ENCODE measurements at places on chromosomes 16 and 17. TPM values are rescaled to one million over a fixed set of nuclear protein-coding genes. Genes with fewer than 3 reads are reported as not detected.

DNA sequence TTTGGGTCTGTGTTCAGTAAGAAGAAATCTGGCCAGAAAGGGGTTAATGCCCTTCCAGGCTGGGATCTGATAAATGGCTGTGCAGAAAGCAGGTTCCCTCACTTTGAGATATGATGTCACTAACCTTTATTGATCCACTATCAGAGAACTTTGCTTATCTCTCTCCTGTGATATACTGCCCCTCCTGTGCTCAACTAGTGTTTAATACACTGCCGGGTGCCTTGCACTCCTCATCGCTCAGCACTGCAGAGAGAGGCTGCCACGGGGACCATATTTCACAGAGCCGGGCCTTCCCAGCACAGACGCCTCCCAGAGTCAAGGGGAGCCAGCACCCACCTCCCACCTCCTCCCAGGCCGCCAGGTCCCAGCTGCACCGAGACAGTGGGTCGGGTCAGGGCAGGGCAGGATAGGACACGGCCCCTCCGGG lies 20.2 kb downstream of the ZFHX3 start:
- no peaks in the 10 kb centered on the region for H3K36me3 ChIP-seq
- H3K4me3 ChIP-seq: no peak overlapping the region
- no peak overlapping the region for H3K27ac ChIP-seq
- peaks cover 4% of the 10 kb centered on the region for H3K4me1 ChIP-seq

- DNase-seq: no peak
- H3K27me3 ChIP-seq: peaks cover 22% of the 10 kb centered on the region
- no peaks in the 10 kb centered on the region for H3K4me1 ChIP-seq
- no peak overlapping the region for H3K27ac ChIP-seq
Measured at GRCh38 chr17:34290586-34290985, 5.0 kb downstream of the CCL11 start.

DNA sequence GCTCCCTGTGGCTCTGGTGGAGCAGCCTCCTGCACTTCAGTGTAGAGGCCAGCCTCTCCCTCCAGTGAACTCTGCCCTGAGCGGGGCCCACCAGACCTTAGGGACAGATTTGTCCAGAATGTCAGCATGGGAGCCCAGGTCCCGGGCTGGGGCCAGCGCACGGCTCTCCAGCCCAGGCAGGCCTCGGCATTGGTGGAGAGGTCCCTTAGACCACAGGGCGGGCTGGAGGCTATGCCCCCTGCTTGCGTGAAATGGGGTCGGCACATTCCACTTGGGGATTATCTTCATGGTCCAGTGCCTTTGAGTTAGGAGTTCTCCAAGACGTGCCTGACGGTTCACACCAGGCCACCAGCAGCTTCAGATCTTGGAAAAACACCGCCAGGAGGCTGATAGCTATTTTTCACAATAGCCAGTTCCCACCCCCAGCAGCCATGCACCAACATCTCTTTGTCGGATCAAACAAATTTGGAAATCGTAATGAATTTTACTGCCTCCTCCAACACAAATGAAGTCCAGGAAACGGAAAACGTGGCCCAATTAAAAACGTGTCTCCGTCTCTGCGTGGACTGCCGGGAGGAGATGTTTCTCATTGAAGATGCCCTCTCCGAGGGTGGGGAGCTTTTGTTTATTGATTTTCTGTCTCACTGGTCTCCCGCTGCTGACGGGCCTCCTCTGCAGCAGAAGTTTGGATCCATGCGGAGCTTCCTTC lies 110.0 kb upstream of the CIBAR2 start:
- H3K4me1 ChIP-seq: no peaks in the 10 kb centered on the region
- H3K4me3 ChIP-seq: no peak overlapping the region
- DNase-seq: no peak
- peaks cover 8% of the 10 kb centered on the region for H3K27me3 ChIP-seq
- H3K27ac ChIP-seq: no peak overlapping the region

GRCh38 chr17:44385287-44386181 lies 3.9 kb downstream of the ITGA2B start:
- peak overlapping the region; percentile 54 for H3K4me3 ChIP-seq
- H3K27me3 ChIP-seq: peaks cover 7% of the 10 kb centered on the region
- no peaks in the 10 kb centered on the region for H3K36me3 ChIP-seq
- peaks cover 18% of the 10 kb centered on the region for H3K4me1 ChIP-seq
- DNase-seq: peak; percentile 85
- no peak overlapping the region for H3K27ac ChIP-seq

GRCh38 chr17:10349403-10349802 lies 23.4 kb downstream of the MYH13 start:
- peaks cover 5% of the 10 kb centered on the region for H3K4me1 ChIP-seq
- H3K4me3 ChIP-seq: no peak overlapping the region
- no peak overlapping the region for H3K27ac ChIP-seq
- DNase-seq: no peak

The OR2C1 gene
- not detected for total RNA-seq

- DNase-seq: no peak
- H3K4me1 ChIP-seq: peaks cover 19% of the 10 kb centered on the region
Measured at GRCh38 chr17:4982305-4982704, 5.2 kb downstream of the CAMTA2 start.

GRCh38 chr16:52545222-52545897 lies 1.6 kb downstream of the TOX3 start:
- H3K27me3 ChIP-seq: peaks cover 42% of the 10 kb centered on the region
- H3K27ac ChIP-seq: no peak overlapping the region
- H3K36me3 ChIP-seq: no peaks in the 10 kb centered on the region
- DNase-seq: no peak
- H3K4me3 ChIP-seq: no peak overlapping the region

DNA sequence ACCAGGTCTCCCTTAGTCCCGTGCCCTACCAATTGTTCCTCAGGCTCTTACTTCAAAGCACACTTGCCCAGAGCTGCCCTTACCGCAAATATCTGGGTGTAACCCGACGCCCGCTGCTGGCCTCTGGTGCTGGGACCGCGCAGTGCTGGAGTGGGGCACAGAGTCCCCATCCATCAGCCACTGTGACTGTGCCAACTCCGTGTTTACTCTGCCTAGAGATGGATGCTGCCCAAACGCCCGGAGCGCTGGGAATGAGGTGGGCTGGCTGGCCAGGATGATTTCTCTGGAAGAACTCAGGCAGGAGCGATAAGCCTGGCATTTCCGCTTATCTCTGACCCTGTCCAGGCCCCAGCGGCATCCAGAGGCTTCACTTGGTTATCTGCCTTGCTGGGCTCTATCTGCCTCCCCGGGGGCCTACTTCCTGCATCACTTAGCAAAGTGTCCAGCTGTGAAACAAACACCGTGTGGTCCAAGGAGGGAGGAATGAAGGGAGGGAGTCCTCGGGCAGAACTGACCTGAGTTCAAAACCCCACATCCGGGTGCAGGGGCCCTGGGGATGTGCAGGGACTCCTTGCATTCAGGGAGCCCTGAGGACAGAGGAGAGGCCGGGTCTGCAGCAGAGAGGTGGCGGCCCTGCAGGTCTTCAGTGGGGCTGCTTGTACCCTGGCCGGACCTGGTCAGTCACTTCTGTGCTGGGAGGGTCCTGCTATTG lies 9.4 kb upstream of the MYLK3 start:
- DNase-seq: no peak
- no peaks in the 10 kb centered on the region for H3K36me3 ChIP-seq
- H3K27me3 ChIP-seq: no peaks in the 10 kb centered on the region
- H3K27ac ChIP-seq: no peak overlapping the region
- H3K4me3 ChIP-seq: no peak overlapping the region

The CD7 gene
- 73.6 TPM for total RNA-seq

DNA sequence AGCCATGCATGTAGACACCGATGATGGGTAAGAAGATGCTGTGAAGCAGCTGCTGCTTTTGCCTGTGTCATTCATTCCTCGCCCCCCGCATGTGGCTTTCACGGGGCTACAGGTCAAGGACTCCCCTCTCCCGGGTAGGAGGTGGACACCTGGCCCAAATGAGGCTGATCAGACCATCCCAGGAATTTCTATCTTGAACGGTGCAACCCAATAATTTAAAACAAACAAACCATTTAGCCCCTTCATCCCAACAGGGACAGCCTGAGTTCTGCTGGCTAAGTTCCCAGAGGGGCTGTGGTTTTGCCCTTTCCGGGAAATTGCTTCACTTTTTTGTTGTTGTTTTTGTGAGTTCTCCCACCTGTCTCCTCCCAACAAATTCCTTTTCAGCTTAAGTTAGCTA lies 137.7 kb upstream of the CDH5 start:
- H3K4me3 ChIP-seq: no peak overlapping the region
- no peaks in the 10 kb centered on the region for H3K36me3 ChIP-seq
- no peaks in the 10 kb centered on the region for H3K4me1 ChIP-seq
- peaks cover 10% of the 10 kb centered on the region for H3K27me3 ChIP-seq
- H3K27ac ChIP-seq: no peak overlapping the region

- no peaks in the 10 kb centered on the region for H3K4me1 ChIP-seq
- no peaks in the 10 kb centered on the region for H3K36me3 ChIP-seq
- no peak for DNase-seq
- H3K27me3 ChIP-seq: no peaks in the 10 kb centered on the region
Measured at GRCh38 chr16:12272264-12272663, 295.7 kb downstream of the SNX29 start.

The TPSD1 gene
- total RNA-seq: not detected

- DNase-seq: no peak
- no peaks in the 10 kb centered on the region for H3K4me1 ChIP-seq
- H3K27ac ChIP-seq: no peak overlapping the region
- no peaks in the 10 kb centered on the region for H3K36me3 ChIP-seq
- H3K4me3 ChIP-seq: no peak overlapping the region
Measured at GRCh38 chr17:39549747-39550573, 57.8 kb downstream of the NEUROD2 start.

GRCh38 chr16:87006789-87007745 lies 310.1 kb downstream of the C16orf95 start:
- no peak for DNase-seq
- no peaks in the 10 kb centered on the region for H3K36me3 ChIP-seq
- H3K27me3 ChIP-seq: peaks cover 11% of the 10 kb centered on the region
- H3K4me1 ChIP-seq: no peaks in the 10 kb centered on the region

DNA sequence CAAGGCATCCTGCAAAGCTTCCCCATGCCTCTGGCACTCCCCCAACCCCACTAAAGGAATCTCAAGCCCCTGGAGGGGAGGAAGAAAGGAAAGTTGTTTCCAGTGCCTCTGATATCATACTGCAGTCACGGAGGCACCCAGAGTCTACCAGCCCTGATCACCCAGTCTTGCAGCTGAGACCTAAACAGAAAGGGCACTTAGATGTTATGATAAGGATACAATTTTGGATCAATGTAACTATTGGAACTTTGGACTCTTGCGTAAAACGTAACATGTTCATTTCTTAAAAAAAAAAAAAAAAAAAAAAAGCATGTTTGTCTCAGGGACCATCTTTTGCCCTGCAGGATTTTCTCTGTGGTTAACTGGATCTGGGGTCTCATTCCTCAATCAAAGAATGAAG lies 52.4 kb upstream of the COX10 start:
- H3K36me3 ChIP-seq: no peaks in the 10 kb centered on the region
- DNase-seq: no peak
- H3K27me3 ChIP-seq: peaks cover 10% of the 10 kb centered on the region
- no peak overlapping the region for H3K4me3 ChIP-seq
- no peak overlapping the region for H3K27ac ChIP-seq

DNA sequence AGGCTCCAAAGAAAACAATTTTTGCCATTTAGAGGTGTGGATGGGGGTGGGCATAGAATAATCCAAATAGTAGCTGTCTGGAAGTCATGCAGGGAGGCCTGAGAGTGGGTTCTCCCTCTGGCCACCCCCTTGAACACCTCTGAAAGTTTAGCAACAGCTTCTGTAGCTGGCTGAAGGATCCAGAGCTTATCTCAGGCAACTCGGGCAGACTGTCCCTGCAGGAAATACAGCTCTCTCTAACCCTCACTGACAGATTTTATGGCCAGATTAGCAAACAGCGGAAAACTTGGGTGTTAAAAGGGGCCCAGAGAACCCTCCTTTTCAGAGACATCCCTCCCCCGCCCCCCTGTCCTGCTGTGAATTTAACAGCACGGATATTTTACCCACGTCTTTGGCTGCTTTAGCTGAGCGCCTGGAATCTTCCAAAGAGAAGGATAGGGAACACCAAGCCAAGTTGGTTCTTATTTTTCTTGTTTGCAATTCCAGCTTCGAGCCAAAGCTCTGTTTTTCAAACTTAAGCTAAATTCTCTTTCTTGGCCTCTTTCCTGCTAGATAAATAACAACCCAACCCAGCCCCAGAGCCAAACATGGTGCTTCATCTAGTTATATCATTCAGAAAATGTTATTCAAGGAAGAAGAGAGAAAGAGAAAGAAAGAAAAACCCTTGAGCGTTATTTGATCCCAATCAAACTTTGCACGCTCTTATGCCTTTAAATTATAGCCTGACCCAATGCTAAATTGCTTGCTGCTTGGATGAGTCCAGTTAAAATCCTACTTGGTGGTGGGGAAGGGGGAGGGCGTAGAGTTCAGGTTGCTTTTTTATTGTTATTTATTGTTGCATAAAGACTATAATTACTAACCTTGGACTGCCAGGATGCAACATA lies 2.3 kb upstream of the HOXB2 start:
- no peak for DNase-seq
- peaks cover 9% of the 10 kb centered on the region for H3K36me3 ChIP-seq
- H3K27ac ChIP-seq: peak overlapping the region; percentile 99

DNA sequence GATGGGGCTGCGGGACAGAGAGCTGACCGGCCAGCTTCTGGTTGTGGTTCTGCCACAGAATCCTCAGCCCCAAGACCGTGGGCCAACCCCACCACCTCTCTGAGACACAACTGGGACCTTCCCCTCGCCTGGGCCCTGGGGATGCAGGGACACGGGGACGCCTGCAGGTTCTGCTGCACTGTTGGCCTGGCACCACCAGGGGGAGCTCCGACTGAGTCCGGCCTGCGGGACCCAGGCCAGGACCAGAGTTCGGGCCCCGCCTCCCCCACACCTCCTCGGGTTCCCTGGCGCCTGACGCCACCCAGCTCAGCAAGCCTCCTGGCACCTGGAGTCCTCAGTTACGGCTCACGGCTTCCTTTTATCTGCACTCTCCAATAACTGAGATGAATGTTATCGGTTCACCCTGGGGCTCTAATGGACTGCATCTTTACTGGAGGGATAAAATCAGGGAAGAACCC lies 27.3 kb downstream of the TBC1D16 start:
- no peaks in the 10 kb centered on the region for H3K36me3 ChIP-seq
- DNase-seq: peak; percentile 79
- H3K27me3 ChIP-seq: no peaks in the 10 kb centered on the region
- no peak overlapping the region for H3K4me3 ChIP-seq
- H3K4me1 ChIP-seq: peaks cover 8% of the 10 kb centered on the region

DNA sequence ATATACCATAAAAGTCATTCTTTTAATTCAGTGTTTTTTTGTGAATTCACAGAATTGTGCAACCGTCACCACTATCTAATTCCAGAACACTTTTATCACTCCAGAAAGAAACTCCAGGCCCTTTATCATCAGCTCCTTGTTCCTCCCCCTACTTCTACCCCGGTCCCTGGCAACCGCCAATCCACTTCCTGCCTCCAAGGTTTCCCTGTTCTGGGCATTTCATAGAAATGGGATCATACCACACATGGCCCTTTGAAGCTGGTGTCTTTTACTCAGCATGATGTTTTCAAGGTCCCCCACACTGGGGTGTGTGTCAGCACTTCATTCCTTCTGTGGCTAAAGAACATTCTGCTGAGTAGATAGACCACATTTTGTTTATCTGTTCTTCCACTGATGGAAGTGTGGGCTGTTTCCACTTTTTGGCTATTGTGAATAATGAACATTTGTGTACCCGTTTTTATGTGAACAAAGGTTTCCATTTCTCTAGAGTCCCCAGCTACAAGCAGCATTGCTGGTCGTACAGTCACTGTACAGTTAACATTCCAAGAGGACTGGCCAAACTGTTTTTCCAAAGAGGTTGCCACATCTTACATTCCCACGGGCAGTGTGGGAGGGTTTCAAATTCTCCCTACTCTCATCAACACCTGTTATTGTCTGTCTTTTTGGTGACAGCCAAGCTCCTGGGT lies 75.8 kb upstream of the ZNF469 start:
- no peaks in the 10 kb centered on the region for H3K27me3 ChIP-seq
- H3K27ac ChIP-seq: no peak overlapping the region
- no peak overlapping the region for H3K4me3 ChIP-seq
- no peaks in the 10 kb centered on the region for H3K4me1 ChIP-seq
- no peaks in the 10 kb centered on the region for H3K36me3 ChIP-seq

The ANKRD40CL gene
- not detected for total RNA-seq

The FKBP10 gene
- 0.64 TPM for total RNA-seq

The PIRT gene
- total RNA-seq: not detected

Measured in natural killer cell treated with Interleukin-12 subunit alpha and Interleukin-12 subunit beta and Interleukin-15 and Interleukin-18, amount 100 ng/mL, for 72 hours (primary cell).